ENCODE measurements at places on chromosomes 2 and 18.

GRCh38 chr2:204251998-204252376 is 293.3 kb upstream of the PARD3B start:
- no peak for DNase-seq

- DNase-seq: no peak
Observed at GRCh38 chr2:23321751-23322150, 63.2 kb upstream of the KLHL29 start.

DNA sequence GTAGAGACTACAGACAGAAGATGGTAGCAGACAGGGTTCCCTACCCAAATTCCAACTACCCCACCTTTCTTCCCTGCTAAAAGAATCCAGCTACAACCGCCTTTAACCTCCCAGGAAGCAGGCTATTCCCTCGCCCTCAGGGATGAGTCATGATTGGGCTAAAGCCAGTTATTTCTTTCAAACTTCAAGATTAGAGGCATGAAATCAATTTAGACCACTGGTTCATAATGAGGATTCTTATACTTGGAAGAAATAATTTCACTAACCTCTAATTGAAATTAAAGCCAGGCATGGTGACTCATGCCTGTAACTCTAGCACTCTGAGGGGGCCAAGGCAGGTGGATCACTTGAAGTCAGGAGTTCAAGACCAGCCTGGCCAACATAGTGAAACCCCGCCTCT is 20.0 kb downstream of the TRIP12 start:
- DNase-seq: peak; percentile 58

- no peak for DNase-seq
Observed at GRCh38 chr2:178806543-178806942, 680 bp downstream of the TTN start.

DNA sequence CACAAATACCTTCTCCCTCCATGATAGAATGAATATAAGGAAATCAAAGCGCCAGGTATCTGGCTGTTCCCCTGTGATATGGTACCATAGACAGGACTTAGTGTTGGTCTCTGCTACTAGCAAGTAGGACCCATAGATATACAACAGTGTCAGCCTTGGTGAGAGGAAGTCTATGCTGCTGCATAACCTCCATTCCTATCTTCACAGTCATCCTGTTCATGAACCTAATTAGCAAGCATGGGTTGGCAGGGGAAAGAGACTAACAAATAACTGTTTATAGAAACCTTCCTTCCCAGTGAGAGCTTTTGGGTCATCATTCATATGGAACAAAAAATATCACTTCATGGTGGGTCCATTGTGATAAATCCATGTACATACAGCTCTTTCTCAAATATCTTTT is 188.9 kb upstream of the FAM98A start:
- peak; percentile 40 for DNase-seq

- no peak for DNase-seq
Observed at GRCh38 chr2:203651621-203652020, 54.8 kb upstream of the CD28 start.

GRCh38 chr2:36277146-36277808 is 78.3 kb upstream of the CRIM1 start:
- DNase-seq: peak; percentile 78

DNA sequence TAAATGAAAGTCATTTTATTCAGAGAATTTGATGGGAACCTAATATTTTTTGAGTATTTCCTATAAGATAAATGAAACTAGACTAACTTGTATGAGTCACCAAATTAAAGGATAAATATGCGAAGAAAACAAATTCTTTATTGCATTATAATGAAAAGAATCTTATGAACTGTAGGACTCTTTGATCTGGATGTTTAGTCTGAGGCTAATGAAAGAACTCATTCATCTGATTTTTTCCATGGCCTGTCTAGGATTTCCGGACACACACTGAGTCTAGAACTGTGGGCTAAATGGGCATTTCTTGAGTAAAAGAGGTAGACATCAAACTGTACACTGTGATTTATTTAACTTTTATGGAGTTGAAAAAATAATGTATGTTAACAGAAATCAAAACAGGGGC is 43.0 kb downstream of the ZNF519 start:
- no peak for DNase-seq

- no peak for DNase-seq
Observed at GRCh38 chr2:7748717-7749415, 831.7 kb downstream of the RNF144A start.

DNA sequence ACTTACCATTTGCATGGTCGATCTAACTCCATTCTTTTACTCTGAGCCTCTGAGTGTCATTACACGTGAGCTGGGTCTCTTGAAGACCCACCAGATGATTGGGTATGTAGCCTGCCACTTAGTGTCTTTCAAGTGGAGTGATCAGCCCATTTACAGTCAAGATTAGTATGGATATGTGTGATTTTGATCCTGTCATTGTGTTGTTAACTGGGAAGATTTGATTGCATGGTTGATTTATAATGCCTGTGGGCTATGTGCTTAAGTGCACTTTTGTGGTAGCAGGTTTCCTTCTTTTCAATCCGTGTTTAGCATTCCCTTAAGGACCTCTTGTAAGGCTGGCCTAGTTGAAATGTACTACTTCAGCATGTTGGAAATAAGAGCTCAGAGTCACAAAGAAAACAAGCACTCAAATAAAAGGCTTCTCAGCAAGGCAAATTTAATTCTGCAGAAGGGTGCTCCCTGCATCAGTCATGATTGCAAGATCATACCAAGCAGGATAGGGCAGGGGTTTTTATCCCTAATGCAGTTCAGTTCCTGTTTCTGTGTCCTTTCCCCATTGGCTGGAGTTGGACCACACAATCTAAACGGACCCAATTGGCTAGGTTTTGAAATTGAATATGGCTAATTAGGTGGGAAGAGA is 230.7 kb upstream of the SYT4 start:
- no peak for DNase-seq

DNA sequence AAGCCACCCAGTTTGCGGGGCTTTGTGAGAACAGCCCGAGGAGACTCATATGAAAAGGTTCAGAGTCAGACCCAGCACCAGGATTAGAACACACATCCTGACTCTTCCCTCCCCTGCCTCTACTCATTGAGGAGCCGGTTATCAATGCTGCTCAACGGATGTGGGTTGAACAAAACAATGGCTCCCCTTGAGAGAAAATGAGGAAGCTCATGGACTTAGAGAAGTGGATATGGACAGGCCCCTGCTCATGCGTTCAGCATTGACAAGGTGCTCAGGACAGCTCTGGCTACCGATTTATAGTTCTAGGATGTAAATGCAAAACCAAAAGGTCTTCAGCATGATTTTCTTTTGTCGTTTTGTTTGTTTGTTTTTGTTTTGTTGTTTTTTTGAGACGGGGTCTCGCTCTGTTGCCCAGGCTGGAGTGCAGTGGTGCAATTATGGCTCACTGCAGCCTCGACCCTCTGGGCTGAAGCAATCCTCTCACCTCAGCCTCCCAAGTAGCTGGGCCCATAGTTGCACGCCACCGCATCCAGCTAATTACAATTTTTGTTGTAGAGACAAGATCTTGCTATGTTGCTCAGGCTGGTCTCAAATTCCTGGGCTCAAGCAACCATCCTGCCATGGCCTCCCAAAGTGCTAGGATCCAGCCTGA is 32.0 kb upstream of the AGAP1 start:
- DNase-seq: no peak

DNA sequence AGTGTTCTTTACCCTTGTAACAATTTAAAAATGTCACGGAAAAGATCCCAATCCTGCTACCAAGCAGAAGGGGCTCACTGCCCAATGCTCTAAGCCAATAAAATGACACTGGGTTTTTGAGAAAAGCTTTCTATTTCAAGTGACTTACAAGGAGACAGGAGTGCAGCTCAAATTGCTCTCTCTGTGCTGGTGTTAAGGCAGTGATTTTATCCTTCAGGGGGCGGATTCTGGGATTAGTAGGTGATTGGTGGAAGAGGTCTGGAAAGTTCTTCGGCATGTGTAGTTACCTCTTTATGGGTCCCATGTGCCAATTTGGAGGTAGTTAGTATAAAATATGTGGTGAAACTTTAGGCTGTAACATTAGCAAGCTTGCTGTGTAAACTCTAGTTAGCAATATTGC is 27.4 kb upstream of the MCM6 start:
- DNase-seq: no peak
